ENCODE measurements at places on chromosomes 12 and 14.

DNA sequence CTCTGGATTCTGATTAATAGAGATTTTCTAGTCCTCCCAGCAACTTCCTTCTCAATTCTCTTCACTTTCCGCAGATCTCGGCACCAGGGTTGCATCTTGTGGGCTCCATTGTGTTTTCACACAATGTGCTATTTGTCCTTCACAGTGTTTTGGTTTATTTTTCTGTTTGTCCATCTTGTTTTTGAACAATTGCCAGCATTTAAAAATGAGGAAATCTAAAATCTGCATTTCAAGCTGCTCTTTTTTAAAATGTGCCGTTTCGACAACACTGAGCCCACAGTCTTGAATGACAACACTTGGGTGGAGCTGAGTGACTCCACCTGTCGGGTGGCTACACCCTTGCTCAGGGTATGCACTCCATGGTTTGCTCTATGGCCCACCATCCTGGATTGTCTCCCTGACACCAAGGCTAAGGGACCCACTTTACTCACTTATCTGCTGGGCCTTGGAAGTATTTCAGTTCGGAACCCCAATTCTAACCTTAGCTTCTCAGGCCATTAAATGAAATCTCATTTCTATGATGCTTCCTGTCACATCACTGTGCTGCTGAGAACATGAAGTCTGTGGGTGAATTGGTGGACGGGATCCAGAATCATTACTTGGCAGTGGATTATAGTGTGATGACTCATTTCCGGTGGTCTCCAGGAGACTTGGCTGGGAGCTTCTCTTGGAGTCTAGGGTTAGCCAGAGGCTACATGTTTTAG lies 3.4 kb upstream of the MYRFL start:
- no peak for DNase-seq

DNA sequence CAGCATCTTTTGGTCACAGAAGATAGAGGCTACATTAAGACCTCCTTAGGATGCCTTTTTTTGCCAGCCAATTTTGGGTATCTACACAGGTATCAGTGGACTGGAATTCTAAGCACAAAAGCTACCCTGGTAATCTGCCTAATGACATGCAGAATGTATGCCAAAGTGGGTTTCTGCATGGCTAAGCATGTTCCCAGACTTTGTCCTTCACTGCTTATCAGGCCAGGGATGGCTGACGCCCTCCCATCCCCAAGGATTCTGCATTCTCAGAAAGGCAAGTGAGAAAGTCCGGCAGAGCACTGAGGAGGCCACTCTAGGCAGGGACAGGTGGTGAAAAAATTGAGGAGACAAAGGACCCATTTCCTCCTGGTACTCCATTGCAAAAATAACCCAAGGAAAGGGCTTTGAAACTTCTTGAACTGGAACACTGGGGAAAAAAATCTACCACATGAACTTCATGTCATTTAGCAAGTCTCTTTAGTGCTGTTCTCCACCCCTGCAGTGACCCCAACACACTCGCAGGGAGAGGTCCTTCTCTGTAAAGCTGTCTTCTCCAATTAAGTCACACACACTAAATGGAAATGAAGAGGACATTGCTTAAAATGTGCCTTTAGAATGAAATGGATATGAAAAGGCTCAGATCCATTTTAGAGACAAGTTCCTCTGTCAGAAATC lies 91.7 kb upstream of the MAX start:
- DNase-seq: no peak

- DNase-seq: no peak
These were observed 76.3 kb upstream of the PSMC1 start for GRCh38 chr14:90179809-90180779.

- no peak for DNase-seq
These were observed 1.6 kb downstream of the TBX5 start for GRCh38 chr12:114404083-114404925.

GRCh38 chr12:63056649-63057048 lies 94.4 kb downstream of the AVPR1A start:
- no peak for DNase-seq

- DNase-seq: no peak
These were observed 122.5 kb upstream of the CNTN1 start for GRCh38 chr12:40569626-40570179.

GRCh38 chr12:32702946-32703345 lies 23.8 kb downstream of the DNM1L start:
- DNase-seq: no peak

- DNase-seq: no peak
These were observed 21.7 kb downstream of the TMBIM6 start for GRCh38 chr12:49763006-49763591.

- DNase-seq: peak; percentile 61
These were observed 10.5 kb upstream of the ZDHHC22 start for GRCh38 chr14:77151918-77152588.

GRCh38 chr12:49867570-49868341 lies 24.9 kb upstream of the BCDIN3D start:
- no peak for DNase-seq

- DNase-seq: no peak
These were observed 25.9 kb upstream of the KCNA5 start for GRCh38 chr12:5017638-5018348.

GRCh38 chr14:33534632-33535031 lies 416.2 kb downstream of the EGLN3 start:
- no peak for DNase-seq

Measured in NCI-H1417 treated with DMSO at 0.1 percent for 48 hours (cell line).